Brain microvascular endothelial cell (primary cell): ENCODE measurements at places on chromosomes 6 and 20.

DNA sequence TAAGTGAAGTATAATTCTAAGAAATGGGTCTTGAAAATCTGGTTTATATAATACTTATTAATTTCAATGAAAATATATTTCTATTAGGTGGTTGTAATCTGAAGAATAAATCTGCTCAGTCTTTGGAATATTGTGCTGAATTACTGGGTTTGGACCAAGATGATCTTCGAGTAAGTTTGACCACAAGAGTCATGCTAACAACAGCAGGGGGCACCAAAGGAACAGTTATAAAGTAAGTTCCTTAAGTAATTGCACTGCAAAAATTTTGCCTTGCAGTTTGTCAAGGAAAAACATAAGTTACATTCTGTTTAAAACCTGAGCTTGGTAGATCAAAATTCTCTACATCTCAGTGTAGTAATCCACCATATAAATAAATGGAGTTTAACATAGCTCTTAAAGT, 106.0 kb downstream of the MYO6 start:
- DNase-seq, result peak; percentile 77

- no peak for DNase-seq
These were observed 842.0 kb upstream of the FLRT3 start for GRCh38 chr20:15179381-15179780.

DNA sequence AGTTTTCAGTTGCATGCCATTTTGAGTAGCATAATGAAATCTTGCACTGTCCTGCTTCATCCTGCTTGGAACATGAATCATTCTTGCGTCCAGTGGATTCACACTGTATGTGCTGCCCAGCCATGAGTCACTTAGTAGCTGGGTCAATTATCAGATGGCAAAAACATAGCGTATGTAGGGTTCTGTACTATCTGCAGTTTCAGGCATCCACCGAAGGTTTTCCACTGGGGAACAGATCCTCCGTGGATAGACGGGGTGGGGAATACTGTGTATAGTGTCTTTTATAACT, 61.4 kb downstream of the IL22RA2 start:
- DNase-seq, result peak; percentile 58

DNA sequence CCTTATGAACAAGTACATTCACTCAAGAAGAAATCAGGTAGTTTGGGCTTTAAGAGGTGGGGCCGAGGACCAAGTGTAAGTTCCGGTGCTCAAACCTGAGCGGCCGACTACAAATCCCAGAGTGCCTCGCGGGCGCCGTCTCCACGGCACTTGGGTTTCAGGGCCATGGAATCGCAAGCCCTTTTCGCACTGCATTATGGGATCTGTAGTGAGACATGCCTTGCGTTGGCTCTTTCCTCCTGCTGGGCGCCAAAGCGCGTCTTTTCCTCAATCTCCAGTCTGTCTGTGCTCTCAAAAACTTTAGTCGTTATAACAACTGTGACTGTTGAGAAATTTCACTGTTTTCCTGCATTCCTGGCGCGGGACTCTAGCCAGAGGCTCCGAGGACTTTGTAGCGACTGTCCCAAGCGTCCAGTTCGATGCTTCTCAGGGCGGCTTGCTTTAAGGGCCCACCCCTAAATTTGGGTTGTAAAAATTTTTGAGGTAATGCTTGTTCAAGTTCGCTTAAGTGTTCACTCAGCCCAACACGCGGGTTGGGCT, 408 bp upstream of the FBXO9 start:
- peak; percentile 98 for DNase-seq

DNA sequence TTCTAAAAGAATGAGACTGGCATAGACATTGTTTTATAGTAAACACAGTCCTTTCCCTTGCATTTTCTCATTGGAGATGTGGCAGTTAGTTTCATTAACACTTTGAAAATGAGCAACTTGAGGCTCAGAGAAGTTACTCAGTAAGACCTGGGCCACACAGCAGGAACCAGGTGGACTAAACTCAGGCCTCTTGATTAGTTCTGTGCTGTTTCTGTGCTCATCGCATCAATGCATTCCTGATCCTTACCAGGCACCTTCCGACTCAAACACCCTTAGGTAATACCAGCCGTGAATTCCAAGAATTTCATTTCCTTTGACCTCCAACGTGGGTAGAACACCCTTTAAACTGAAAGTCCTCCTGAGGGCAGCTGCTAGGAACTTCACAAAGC, 362.8 kb downstream of the ESR1 start:
- DNase-seq, result no peak

DNA sequence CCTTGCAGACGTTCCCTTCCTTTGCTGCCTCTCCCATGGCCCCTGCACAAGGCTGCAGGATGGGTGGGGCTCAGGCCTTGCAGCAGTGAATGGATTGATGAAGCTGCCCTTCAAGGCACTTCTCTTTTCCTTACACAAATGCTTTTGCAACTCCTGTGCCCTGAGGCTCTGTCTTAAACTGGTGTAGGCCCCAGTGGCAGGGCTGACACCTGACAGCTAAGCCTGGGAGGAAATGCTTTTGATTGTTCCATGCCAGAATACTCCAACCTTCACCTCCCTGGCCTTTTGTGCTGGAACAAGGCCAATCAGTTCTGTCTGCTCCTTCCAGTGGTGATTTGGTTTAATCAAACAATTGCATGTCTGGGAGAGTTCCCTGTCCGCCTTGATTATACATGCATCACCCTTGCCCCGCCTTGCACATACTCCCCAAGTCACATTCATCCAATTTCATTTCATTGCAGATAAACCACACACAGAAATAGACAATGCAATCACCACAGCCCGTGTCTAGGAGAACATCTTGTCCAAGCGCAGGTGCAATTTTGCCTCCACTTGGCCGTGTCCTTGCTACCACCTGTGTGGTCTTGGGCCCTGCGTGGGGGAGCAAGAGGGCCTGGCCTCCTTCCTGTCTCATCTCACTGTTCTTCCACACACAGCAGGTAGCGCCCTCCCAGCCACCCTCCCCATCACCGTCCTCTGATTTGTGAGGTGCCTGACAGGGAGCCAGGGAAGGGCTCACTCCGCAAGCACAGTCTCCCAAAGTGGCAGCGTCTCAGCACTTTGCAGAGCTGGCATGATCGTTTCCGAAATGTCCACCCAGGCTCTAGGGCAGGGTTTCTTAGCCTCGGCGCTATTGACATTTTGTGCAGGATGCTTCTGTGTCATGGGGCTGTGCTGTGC, 120.4 kb downstream of the CDH26 start:
- DNase-seq, result no peak

GRCh38 chr6:70219943-70220613, 82.8 kb downstream of the COL9A1 start:
- DNase-seq, result no peak

DNA sequence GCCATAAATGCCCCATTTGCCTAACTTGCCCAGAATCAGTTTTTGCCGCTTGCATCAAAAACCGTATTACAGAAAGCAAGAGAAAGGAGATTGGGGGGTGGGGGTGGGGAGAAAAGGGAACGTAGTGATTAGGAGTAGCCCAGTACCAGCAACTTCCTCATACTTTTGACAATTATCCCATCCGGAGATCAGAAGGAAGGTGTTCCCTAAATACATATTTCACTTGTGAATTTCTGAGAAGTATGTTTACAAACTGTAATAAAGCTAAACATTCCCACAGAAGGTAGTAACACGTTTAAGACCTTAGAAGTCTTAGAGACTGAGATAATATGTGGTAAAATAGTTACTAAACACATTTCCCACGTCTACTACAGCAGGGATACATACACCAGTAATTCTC, 14.5 kb downstream of the PREP start:
- no peak for DNase-seq

DNA sequence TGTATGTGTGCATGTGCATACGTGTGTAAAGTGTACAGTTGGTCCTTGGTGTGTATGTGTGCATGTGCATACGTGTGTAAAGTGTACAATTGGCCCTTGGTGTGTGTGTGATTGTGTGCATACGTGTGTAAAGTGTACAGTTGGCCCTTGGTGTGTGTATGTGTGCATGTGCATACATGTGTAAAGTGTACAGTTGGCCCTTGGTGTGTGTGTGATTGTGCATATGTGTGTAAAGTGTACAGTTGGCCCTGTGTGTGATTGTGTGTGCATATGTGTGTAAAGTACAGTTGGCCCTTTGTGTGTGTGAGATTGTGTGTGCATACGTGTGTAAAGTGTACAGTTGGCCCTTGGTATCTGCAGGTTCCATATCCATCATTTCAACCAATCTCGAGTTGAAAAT, 5.1 kb upstream of the LIME1 start:
- DNase-seq, result no peak

- DNase-seq, result no peak
These were observed 7.9 kb downstream of the SNX9 start for GRCh38 chr6:157831018-157831369.

GRCh38 chr20:37394543-37395409, 48.8 kb downstream of the SRC start:
- no peak for DNase-seq

- no peak for DNase-seq
These were observed 598.3 kb downstream of the PKHD1 start for GRCh38 chr6:51489133-51489532.

DNA sequence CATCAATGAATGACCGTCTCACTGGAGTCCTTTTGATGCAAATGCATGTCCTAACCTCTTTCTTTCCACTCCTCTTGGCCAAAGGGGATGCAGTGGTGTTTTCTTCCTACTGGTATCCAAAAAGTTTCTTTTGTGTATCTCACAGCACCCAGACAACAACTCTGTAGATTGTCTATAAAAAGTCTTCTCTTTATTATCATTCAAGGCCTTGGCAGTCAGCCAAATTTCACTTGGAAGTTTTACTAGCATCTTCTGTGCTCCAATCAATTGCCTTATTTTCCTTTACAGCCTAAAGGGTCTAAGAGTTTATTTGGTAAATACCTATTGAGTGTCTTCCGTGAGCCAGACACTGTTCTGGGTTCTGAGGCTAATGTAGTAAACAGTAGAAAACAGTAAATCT, 150.2 kb upstream of the RNF217 start:
- DNase-seq, result no peak

DNA sequence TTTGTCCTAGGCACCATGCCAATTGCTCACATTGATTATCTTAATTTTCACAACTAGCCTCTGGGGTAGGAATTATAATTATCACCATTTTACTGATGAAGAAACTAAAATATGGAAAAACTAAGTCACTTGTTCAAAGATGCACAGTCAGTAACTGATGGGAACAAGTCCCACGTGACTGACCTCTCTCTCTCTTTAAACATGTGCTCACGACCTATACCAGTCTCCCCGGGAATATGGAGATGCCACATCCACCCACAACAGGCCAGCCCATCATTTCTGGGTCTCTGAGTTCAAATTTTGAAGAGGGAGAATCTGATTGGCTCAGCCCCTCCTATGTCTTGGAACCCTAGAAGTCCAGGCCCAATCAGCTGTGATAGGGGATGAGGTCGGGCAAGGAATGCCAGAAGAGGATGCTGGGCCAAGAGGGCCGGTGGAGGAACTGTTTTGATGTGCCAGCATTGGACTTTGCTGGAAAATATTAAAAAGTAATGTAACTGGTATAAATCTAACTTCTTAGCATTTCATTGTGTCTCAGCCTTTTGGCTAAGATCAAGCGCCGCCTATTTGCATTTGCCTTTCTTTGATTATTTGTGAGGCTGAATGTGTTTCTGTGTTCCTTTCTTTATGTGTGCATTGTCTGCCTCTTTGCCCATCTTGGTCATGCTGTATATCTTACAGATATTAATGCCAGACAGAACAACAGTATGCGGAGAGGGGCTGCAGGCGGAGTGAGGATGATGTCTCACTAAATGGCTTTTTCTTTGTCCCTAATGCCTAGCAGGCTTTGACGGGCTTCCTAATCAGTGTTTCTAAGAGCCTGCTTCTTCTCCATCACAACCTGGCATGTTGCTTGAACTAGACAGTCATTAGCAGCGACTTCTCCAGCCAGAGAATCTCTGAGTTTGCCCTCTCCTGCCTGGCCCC, 126.6 kb downstream of the VEGFA start:
- no peak for DNase-seq

DNA sequence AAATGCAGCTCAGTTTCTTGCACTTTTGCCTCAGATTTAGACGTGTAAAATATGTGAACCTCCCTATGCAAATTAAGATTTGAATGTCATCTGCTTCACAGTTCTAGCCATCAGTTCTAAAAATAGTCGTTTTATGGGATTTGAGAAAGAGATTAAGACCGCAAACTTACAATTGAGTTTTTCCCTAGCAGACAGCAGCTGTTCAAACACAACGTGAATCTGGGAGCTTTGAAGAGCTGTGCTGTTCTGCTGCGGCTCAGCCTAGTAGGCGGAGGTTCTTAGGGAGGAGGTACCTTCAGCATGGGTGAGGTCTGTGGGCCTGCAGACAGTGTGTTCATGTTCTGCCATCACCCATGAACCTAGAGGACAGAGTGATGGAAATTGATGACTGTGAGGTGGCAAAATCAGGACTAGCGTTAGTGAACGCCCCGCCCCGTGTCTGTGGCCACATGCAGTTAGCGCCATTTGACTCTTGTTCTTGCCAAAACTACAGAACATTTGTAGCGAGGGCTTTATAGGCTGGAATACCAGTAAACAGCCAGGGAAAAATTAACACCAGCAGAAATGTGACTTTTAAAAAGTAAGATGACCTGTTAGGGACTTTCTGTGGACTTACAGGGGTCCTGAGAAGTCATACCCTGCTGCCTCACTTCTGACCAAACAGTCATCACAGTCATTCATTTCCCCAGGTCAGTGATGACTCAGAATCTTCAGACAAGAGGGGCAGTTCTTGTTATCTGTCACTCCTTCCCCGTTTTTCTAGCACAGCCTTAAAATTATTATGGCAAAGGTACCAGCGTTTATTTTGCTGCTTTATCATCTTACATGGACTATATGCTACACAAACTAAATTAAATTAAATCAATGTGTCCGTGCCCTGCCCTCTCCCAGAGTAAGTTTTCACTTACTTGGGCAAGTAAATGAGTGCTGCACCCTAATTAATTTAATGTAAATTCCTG, 84.3 kb upstream of the TMEM181 start:
- DNase-seq, result peak; percentile 38

DNA sequence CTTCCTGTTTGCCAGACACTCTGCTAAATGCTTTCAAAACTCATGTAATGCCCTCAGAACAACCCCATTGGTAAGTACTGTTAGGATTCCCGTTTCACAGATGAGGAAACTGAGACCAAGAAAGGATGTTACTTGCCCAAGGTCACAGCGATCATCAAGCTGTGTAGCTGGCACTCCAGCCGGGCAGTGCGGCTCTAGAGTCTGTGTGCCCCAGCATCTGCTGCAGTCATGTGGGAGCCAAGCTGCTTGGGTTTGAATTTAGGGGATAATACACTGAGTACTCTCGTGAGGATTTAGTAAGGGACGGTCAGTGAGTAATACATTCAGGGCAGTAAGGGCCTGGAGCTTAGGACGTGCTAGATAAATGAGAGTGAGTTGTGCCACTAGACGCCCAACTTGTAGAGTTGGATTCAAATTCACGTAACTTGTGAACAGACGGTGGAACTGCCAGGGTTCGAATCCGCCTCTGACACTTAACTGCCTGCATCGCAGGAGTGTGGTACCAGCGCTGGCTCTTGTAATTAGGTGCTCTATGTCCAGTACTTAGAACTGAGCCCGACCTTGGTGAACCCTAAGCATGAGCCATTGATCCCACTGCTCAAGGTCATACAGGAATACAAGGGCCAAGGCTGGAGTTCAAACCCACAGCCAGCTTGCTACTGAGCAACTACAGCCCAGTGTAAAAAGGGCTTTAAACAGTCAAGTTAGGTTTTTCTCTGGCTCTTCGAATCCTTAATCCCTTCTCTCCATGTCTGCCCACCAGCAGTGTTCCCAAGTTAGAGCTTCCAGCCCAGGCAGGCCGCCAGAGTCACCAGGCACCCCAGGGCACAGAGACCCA, 70.2 kb downstream of the EYA2 start:
- no peak for DNase-seq

- DNase-seq, result no peak
These were observed 117.8 kb downstream of the LRFN2 start for GRCh38 chr6:40469323-40469722.
